ENCODE measurements at places on chromosomes 5 and 9.

- peaks cover 4% of the 10 kb centered on the region for H3K4me1 ChIP-seq
- no peaks in the 10 kb centered on the region for H3K36me3 ChIP-seq
- peaks cover 52% of the 10 kb centered on the region for H3K27me3 ChIP-seq
- no peak overlapping the region for H3K4me3 ChIP-seq
- H3K27ac ChIP-seq: no peak overlapping the region
Measured at GRCh38 chr9:101484046-101484445, 48.5 kb upstream of the ALDOB start.

- no peak overlapping the region for H3K27ac ChIP-seq
- no peak for DNase-seq
- H3K4me1 ChIP-seq: no peaks in the 10 kb centered on the region
- H3K36me3 ChIP-seq: no peaks in the 10 kb centered on the region
- H3K27me3 ChIP-seq: peaks cover 12% of the 10 kb centered on the region
Measured at GRCh38 chr5:122420537-122421236, 108.7 kb downstream of the SNCAIP start.

- H3K4me1 ChIP-seq: no peaks in the 10 kb centered on the region
- H3K27ac ChIP-seq: no peak overlapping the region
- DNase-seq: no peak
- H3K4me3 ChIP-seq: no peak overlapping the region
Measured at GRCh38 chr5:2008851-2009629, 126.3 kb upstream of the IRX4 start.

- DNase-seq: no peak
- no peaks in the 10 kb centered on the region for H3K36me3 ChIP-seq
- H3K4me1 ChIP-seq: peaks cover 22% of the 10 kb centered on the region
- H3K27me3 ChIP-seq: peaks cover 25% of the 10 kb centered on the region
Measured at GRCh38 chr5:74325866-74326265, 314.7 kb downstream of the ENC1 start.

- H3K36me3 ChIP-seq: no peaks in the 10 kb centered on the region
- no peaks in the 10 kb centered on the region for H3K4me1 ChIP-seq
- H3K4me3 ChIP-seq: no peak overlapping the region
- H3K27ac ChIP-seq: no peak overlapping the region
- no peaks in the 10 kb centered on the region for H3K27me3 ChIP-seq
- no peak for DNase-seq
Measured at GRCh38 chr5:165928971-165929370, 2362.5 kb upstream of the WWC1 start.

Measured in activated CD4-positive, alpha-beta T cell treated with anti-CD3 and anti-CD28 coated beads for 36 hours (primary cell).